ENCODE measurements at places on chromosomes 2 and 18. TPM values are rescaled to one million over a fixed set of nuclear protein-coding genes. Genes with fewer than 3 reads are reported as not detected.

The HTR2B gene
- 0.14 TPM for total RNA-seq

The SKA1 gene
- 0.08 TPM for total RNA-seq

The LANCL1 gene
- 23.3 TPM for total RNA-seq

The NGEF gene
- total RNA-seq = not detected

The PPM1G gene
- 30.4 TPM for total RNA-seq

The DSC3 gene
- total RNA-seq = not detected

DNA sequence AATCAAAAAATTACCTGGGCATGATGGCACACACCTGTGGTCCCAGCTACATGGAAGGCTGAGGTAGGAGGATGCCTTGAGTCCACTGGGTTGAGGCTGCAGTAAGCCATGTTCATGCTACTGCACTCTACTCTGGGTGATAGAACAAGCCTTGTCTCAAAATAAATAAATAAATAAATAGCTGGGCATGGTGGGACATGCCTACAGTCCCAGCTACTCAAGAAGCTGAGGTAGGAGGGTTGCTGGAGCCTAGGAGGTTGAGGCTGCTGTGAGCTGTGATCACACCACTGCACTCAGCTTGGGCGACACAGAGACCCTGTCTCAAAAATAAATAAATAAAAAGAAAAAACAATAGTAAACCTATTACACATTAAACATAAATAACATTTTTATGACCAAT, 3.0 kb downstream of the AP1S3 start:
- H3K27ac ChIP-seq = no peak overlapping the region
- DNase-seq = no peak
- no peak overlapping the region for H3K4me3 ChIP-seq
- peaks cover 18% of the 10 kb centered on the region for H3K4me1 ChIP-seq

GRCh38 chr2:85956646-85957039, 67.9 kb upstream of the ST3GAL5 start:
- no peaks in the 10 kb centered on the region for H3K27me3 ChIP-seq
- DNase-seq = no peak
- H3K4me3 ChIP-seq = no peak overlapping the region
- no peak overlapping the region for H3K27ac ChIP-seq
- no peaks in the 10 kb centered on the region for H3K36me3 ChIP-seq

- peaks cover 35% of the 10 kb centered on the region for H3K27me3 ChIP-seq
- H3K4me3 ChIP-seq = no peak within 1 kb of the TSS
- DNase-seq = no peak
- H3K36me3 ChIP-seq = no peaks in the 10 kb centered on the region
- H3K27ac ChIP-seq = no peak within 1 kb of the TSS
- H3K4me1 ChIP-seq = peaks cover 8% of the 10 kb centered on the region
Measured at GRCh38 chr18:69400253-69400975, at the start of gene DOK6. TSS of gene DOK6 (plus strand) at chr18:69400888.

DNA sequence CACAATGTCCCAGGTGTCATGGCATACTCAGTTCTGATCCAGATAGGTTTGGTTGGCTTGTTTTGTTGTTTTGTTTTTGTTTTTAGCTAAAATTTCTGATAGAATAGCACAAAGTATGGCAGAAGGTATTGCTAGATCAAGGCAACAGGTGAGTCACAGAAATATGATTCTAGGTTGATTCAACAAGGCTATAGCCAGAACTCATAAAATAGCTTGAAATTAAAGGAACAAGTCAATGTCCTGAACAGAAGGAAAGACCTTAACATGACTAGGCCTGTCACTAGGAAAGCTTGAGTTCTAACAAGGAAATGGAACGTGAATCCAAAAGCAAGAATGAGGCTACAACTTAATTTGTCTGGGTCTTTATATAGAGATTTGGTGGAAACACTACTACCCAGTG, 157.1 kb downstream of the GALNT3 start:
- H3K4me3 ChIP-seq = no peak overlapping the region
- H3K4me1 ChIP-seq = no peaks in the 10 kb centered on the region
- no peaks in the 10 kb centered on the region for H3K36me3 ChIP-seq
- no peak for DNase-seq

DNA sequence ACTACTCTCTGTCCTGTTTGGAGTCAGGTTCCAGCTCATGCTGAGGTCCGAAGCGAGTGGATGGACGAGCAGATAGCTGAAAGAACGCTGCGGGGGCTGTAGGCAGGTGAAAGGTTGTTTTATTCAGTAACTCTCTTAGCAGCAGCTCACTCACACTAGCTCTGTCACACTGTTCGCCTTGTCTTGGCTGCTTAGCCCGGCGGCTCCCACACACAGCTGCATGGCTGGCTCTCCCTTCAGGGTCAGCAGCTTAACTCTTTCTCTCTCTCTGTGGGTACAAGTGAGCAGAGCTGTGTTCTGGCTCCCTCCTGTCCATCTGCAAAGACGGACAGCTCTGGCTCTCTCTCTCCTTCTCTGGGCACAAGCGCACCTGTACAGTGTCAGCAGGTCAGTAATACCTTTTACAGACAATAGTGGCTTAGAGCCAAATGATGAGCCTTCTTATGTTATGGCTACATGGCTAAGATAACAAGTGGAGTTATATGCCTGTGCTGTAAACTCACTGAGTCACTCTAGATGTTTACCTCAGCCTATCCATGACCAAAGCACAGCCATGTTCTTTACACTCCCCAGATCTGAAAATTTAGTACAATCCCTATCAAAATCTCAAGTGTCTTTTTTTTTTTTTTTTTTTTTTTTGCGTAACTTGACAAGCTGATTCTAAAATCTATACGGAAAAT, 149.3 kb downstream of the GALNT1 start:
- H3K4me3 ChIP-seq = no peak overlapping the region
- H3K27ac ChIP-seq = no peak overlapping the region
- no peaks in the 10 kb centered on the region for H3K4me1 ChIP-seq
- H3K27me3 ChIP-seq = no peaks in the 10 kb centered on the region
- H3K36me3 ChIP-seq = no peaks in the 10 kb centered on the region

DNA sequence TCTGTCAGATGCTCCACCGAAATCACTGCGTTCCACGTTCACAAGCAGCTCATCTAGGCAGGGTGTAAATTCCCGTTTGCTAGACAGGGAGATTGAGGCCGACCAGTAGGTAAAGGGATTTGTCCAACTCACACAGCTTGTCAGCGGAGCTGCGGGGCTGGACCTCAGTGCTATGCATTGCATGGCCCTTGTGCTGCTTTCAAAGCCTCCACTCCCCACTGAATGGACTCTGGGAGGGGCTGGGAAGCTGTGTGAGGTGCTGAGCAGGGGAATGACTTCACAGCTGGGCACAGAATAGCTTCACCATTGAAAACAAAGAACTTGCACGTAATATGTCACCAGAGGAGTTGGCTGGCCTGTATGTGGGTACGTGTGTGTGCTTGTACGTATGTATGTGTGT, 21.4 kb downstream of the CELF4 start:
- H3K4me1 ChIP-seq = no peaks in the 10 kb centered on the region
- no peak overlapping the region for H3K4me3 ChIP-seq
- no peak for DNase-seq
- no peaks in the 10 kb centered on the region for H3K36me3 ChIP-seq

DNA sequence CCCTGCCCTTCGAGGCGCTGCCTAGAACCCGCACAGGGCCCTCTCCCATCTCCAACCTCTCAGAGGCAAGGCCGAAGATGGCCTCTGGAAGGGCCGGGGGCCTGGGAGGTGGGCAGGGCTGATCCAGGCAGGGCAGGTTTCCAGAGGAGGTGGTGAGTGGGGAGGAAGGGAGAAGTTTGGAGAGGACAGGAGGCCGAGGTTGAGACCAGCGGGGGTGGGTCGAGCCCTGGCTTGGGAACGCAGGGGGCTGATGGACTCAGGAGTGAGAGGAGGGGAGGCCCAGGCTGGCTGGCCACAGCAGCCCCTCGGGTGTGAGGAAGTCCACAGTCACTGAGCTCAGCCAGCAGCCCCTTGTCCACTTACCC, 10.5 kb downstream of the CAPN10 start:
- no peak for DNase-seq
- H3K4me3 ChIP-seq = no peak overlapping the region
- H3K36me3 ChIP-seq = peaks cover 71% of the 10 kb centered on the region
- peak overlapping the region; percentile 7 for H3K27ac ChIP-seq
- H3K4me1 ChIP-seq = peaks cover 6% of the 10 kb centered on the region
